ENCODE measurements at places on chromosomes 3 and 15.

- DNase-seq = no peak
Observed at GRCh38 chr3:47854267-47854666, 51.3 kb downstream of the DHX30 start.

GRCh38 chr3:178971614-178972013 is 100.0 kb downstream of the ZMAT3 start:
- DNase-seq = no peak

GRCh38 chr3:196660381-196661166 is 21.1 kb downstream of the NRROS start:
- no peak for DNase-seq

GRCh38 chr15:85496551-85497171 is 116.3 kb downstream of the AKAP13 start:
- DNase-seq = no peak

DNA sequence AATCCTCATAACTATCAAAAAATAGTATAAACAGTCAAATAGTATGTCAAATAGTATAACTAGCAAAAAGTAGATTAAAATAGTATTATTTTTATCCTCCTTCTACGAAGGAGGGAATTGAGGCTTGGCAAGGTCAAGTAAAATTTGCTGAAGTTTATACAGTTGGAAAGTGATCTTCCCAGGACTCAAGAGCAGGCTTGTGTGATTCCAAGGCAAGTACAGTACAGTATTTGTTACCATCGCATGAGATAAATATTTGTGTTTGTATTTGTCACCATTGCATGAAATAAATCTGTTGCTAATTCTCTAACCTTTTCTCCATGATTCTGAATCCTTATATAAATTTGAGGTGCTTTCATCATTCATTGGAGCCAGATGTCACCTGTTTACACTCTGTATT is 28.9 kb downstream of the SH3GL3 start:
- no peak for DNase-seq

DNA sequence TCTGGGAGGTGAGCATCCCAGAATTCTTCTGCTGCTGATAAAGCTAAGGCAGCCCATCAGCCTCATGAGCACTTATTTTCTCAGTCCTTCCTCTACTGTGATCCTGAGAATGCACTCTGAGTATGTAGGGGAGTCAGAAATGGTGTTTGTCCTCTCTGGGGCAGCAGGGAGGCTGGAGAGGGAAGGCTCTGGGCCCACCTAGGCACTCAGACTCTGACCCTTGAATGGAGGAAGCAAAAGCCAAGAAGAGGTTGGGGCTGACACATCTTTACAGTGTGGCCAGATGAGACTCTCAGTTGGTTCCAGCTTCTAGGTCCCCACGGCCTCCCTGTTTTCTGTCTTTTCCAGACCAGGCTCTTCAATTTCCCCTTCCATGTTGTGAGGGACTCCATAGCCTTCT is 36.1 kb upstream of the BLM start:
- no peak for DNase-seq

DNA sequence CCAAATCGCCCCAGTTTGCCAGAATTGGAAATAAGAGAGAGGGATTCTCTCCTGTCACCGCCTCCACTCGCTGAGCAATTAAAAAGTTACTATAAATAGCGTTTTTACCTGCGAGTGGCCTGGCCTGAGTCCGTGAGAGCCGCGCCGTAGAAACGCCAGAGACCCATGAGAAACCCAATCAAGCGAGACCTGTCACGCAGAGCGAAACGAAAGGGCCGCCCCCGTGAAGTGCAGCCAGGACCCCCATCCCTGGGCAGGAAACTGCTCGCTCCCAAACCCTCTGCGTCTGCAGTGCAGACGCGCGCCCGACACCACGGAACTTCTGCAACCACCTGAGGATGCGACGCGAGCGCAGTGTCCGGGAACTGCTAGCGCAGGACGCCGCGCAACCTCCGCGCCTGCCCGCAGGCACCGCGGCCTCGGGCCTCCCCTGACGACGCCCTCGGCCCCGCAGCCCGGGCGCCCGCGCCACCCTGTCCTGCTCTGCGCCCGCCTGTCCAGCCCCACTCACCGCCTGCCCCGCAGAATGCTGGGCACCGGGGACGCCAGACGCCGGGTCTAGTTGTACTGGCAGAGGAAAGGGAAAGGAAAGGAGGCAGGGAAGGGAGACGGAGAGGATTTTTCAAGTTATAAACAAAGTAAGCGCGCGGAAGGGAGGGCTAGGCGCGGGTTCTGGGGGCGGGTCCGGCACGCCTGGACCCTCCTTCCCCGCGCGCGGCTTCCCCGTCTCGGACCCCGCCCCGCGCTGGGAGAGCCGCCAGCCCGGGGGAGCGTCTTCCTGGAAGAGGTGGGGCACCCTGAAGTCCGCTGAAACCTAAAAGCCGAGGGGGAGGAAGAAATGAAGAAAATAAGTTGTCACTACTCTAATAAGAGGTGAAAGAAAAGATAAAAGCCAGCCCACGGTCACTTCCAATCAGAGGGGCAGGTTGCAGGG is at the start of gene PLSCR4:
PLSCR4 (minus strand) TSS at position 657 of the 934 bp plus-strand sequence. CDS start 29,034 bp downstream, outside the sequence.
- no peak for DNase-seq

GRCh38 chr3:134517791-134518190 is 31.9 kb downstream of the CEP63 start:
- DNase-seq = no peak

DNA sequence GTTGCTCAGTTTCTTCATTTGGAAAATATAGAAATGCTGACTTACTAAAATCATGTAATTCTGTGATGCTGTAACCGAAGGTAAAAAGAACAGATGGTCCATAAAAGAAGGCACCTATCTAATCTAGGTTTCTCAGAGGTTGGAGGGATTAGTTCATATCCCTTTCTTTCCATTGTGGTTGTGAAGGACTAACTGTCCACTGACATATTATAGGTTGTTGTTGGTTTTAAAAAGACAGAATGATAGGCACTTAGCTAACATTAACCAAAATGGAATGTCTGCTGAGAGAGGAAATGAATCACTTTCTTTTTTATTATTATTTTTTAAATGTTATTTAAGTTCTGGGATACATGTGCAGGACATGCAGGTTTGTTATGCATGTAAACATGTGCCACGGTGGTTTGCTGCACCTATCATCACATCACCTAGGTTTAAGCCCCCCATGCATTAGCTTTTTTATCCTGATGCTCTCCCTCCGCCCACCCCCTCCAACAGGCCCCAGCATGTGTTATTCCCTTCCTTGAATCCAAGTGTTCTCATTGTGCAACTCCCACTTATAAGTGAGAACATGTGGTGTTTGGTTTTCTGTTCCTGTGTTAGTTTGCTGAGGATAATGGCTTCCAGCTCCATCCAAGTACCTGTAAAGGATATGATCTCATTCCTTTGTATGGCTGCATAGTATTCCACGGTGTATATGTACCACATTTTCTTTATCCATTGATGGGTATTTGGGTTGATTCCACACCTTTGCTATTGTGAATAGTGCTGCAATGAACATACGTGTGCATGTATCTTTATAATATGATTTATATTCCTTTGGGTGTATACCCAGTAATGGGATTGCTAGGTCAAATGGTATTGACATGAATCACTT is 45.8 kb downstream of the ALDH1A2 start:
- no peak for DNase-seq

- DNase-seq = no peak
Observed at GRCh38 chr15:34986771-34987480, 1.2 kb downstream of the ZNF770 start.

DNA sequence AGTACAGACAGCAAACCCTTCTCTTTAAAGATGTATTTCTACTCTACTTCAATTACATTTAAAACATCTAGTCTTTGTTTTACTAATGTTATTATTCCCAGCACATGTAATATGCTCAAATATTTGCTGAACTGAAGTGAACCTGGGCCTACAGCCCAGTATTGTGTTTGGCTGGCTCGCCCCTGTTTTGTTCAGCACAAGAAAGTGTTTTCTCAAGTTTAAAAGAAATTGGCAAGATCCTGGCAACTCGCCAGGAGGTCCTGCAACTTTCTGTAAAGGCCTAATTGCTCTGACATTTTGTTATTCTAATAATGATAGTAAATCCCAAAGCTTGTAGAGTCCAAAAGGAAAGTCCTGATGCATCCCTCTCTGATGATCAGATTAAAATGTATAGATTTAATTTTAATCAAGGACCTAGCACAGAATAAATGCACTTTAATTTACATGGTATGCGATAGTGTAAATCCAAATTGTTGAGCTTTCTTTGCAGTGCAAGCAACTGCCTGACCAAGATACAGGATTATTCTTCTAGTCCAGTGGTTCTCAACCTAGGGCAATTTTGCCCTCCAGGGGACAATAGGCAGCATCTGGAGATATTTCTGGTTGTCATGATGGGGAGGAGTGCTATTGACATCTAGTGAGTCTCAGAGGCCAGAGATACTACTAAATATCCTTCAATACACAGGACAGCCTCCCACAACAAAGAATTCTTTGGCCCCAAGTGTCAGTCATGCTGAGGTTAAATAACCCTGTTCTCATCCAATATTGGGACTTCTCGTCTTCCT is 35.7 kb upstream of the TMOD3 start:
- no peak for DNase-seq

GRCh38 chr3:191238321-191238817 is 39.3 kb downstream of the OSTN start:
- no peak for DNase-seq

GRCh38 chr15:61038910-61039309 is 190.2 kb downstream of the RORA start:
- DNase-seq = no peak

GRCh38 chr3:137148406-137148805 is 190.6 kb downstream of the IL20RB start:
- no peak for DNase-seq

GRCh38 chr3:105315144-105315543 is 51.6 kb upstream of the ALCAM start:
- no peak for DNase-seq

DNA sequence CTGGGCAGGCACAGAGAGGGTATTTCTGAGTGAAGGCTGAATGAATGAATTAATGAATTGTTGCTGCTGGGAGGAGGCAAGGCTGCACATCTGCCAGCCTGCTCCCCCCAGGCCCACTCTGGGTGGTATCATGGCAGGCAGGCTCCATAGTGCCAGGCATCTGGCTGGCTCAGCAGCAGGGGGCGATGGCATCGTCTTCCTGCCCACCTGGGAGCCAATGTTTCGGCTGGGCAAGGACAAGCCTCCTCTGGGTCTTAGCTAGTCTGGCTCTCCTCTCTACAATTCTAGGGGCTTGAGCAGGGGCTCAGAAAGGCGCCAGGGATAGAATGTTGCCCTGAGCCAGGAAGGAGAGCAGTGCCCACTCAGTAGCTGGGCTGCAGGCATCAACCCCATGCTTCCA is 1.7 kb upstream of the TLR9 start:
- no peak for DNase-seq

- DNase-seq = no peak
Observed at GRCh38 chr3:163368168-163368567, 1710.1 kb downstream of the SI start.

DNA sequence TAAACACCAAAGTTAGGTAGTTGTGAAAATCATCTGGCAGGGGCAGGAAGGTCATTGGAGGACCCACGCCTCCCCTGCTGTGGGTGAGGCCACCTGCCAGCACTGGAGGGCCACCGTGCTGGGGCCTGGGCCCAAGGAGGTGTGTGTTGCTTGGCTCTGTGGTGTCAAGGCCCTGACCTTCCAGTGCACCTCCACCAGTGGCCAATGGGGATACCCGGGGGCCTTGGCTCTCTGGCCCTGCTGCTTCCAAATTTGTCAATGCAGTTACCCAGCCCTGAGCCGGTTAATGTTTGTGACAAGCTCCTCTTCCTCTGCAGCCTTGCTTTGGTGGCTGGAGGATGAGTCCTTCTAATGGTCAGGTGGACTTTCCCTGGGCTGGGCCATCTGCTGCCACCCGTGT is 150.2 kb downstream of the KLF13 start:
- DNase-seq = no peak

DNA sequence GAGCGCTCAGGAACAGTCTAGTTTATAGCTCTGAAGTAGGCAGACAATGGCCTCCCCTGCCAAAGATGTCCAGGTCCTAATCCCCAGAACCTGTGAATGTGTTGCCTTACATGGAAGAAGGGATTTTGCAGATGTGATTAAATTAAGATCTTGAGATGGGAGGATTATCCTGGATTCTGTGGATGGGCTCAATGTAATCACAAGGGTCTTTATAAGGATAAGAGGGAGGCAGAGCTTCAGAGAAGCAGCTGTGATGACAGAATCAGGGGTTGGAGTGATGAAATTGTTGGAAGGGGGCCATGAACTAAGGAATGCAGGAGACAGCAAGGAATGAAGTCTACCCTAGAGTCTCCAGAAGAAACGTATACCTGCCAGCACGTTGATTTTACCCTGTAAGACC is 14.0 kb upstream of the GK5 start:
- no peak for DNase-seq

DNA sequence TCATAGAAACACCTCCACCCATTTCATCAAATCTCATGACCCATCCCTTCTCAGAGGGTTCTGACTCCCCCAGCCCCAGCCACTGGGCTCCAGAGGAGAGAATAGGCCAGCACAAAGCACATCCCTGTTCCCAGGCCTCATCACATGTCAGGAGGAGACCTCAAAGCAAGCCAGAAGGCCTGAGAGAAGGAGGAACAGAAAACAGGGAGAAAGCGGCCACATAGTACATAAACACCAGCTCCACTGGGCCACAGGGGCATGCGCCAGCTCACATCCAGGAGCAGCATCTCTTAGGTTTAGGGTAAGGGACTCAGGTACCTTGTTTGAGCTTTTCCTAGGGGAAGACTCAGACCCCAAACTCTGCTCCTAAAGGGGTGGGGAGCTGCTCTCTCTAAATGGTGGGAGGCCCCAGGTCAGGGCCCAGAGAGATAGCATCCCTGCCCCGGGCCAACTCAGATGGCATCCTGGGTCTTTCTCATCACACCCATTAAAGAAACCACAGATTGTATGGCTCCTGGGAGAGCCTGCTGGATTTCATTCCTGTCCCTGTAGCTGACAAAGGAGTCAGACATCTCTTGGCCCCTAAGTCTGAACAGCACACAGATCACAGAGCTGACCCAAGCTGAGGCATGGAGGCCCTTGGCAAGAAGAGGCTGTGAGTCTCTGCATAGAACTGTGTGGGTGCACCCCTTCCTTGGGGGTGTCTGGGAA is 2.5 kb downstream of the SHF start:
- DNase-seq = no peak

DNA sequence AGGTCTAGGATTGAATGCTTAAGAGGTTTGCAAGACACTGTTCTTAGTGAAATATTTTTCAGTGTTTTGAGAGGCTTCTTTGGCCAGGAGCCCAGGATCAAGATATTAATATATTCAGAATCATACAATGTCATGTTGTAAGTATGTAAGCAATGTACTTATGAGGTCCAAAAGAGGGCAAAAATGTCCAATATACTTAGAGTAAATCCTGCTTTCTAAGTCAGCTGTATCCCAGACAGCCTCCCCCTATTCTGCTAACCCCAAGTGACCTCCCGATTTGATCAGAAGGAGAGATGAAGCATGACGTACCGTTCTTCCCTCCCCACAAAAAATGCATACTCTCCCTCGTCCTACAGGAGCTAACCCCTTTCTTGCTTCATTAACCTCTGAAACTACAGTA is 70.9 kb downstream of the CHAC1 start:
- DNase-seq = no peak

Data from NCI-H1930 (cell line).